Camera-type eye (tissue), 1 donor: ENCODE measurements at places on chromosomes 11 and 22. TPM values are rescaled to one million over a fixed set of nuclear protein-coding genes. Genes with fewer than 3 reads are reported as not detected.

Gene ASPHD2
- total RNA-seq = 3.2 TPM

Gene CYB5R2
- total RNA-seq = 13.6 TPM

Gene KRTAP5-9
- total RNA-seq = not detected

Gene OR52E5
- total RNA-seq = not detected

Gene CARD18
- total RNA-seq = 0.88 TPM

Gene ISX
- not detected for total RNA-seq
